ENCODE measurements at places on chromosomes 5 and 9.

- peak; percentile 46 for DNase-seq
These were observed 506.6 kb upstream of the MPDZ start for GRCh38 chr9:13786131-13786530.

DNA sequence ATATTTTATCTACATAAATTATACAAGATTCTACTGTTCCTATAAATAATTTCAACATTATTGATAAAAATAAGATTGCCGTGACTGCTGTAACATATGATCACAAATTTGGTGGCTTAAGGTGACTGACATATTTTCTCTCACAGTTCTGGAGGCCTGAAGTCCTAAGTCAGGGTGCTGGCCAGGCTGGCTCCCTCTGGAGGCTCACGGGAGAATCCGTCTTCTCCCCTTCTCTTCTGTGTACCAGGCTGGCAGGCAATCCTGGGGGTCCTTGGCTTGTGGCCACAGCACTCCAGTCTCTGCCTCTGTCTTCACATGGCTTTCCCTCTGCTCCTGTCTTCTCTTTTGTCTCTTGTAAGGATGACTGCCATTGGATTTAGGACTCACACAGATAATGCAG lies 31.7 kb upstream of the IRX2 start:
- DNase-seq = no peak

DNA sequence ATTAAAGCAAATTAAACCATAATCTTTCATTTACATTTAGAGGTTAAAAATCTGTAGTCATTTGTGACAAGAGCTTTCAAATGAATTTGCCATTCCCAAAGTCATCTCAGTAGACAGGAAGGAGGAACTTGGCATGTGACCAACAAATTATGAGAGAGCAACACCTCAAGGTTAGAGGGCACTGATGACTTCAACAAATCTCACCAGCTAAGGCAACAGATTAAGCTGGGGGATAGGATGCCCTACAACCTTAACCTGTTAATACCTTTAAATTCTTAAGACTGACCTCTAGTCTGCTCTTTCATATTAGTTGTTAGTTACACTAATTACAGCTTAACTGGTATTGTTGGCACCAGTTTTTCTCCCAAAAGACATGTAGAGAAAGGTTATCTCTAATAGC lies 18.4 kb downstream of the POU5F2 start:
- peak; percentile 21 for DNase-seq

GRCh38 chr9:112028242-112029221 lies 131.9 kb downstream of the UGCG start:
- DNase-seq = no peak

GRCh38 chr9:136804509-136805206 lies 3.1 kb upstream of the RABL6 start:
- no peak for DNase-seq

- no peak for DNase-seq
These were observed 38.4 kb downstream of the ZSWIM6 start for GRCh38 chr5:61370506-61370905.

- no peak for DNase-seq
These were observed 35.5 kb upstream of the KCNMB1 start for GRCh38 chr5:170424629-170425028.

DNA sequence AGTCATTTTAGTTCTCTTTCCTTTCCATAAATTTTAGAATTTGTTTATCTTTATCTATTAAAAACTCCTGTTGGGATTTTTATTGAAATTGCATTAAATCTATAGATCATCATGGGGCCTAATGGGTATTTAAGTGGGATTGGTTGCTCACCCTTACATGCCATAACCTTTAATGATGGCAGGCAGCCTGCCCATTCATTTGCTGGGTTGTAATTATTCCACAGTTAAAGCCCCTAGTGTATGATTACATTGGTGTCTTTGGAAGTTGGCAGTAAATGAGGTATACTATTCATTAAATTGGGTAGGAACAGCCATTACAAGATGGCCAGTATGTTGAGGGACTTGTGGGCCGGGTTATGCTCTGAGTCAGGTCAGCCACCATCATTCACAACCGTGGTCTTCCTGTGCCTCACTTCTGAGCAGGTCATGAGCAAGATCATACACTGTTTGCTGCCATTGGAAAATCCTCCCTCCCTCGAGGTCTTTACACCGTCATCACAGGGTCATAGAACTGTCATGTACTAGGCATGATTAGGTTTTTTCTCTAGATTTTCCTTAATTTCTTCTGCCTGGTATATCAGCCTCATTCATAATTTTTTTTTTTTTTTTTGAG lies 59.5 kb downstream of the CYSTM1 start:
- DNase-seq = no peak

DNA sequence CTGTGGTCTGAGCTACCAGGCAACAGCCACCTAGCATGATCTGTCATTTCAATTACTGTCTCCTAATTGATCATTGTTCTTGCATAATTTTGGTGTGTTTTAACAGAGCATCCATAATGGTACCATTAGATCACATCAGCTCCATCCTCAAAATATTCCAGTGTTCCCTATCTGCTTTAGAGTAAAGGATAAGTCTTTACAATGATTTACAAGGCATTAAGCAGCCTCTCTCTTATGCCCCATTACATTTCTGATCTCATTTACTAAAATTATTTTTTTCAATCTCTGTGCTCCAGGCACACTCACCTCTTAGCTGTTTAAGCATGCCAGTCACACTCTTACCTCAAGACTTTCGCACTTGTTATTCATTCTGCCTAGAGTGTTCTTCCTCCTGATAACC lies 389.9 kb upstream of the PTPRD start:
- DNase-seq = no peak

DNA sequence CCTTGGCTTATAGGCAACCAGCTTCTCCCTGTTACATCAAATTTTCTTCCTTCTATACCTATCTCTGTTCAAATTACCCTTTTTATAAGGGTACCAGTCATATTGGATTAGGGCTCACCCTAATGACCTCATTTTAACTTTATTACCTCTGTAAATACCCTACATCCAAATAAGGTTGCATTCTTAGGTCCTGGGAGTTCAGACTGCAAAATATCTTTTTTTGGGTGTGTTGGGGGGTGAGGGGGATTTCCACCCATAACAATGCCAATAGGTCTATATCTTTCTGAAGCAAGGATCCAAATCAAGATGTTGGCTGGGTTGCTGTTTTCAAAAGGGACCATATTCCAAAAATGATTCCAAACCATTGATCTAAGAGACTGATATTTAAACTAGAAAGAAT lies 141.7 kb downstream of the XRCC4 start:
- no peak for DNase-seq

DNA sequence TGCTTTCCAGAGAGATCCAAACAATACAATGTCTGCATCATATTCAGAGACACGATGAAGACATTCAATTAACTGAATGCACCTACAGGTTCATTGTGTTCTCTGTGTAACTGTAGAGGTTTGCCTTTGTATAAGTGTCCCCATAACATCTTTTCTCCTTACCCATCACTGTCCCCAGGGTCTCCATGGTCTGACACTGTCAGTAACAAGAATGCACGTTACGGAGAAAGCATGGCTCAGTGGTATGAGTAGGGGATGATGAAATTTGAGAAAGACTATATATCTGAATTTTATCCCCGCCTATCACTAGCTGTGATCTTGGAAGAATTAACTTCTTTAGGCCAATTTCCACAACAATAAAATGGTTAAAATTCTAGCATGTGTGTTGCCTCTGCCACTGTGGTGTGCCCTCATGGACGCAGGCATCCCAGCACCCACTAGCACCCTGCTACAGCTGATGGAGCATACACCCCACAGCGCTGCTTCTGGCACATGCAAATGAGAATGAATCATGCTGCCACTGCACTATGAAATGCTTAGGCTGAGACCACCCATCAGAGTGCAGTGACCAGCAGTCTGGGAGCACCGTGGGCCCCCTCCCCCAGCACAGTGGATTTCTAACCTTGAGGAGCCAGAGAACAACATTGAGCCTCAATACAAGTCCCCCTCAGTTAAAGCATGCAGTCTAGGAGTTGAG lies 54.3 kb downstream of the RGMB start:
- DNase-seq = no peak

DNA sequence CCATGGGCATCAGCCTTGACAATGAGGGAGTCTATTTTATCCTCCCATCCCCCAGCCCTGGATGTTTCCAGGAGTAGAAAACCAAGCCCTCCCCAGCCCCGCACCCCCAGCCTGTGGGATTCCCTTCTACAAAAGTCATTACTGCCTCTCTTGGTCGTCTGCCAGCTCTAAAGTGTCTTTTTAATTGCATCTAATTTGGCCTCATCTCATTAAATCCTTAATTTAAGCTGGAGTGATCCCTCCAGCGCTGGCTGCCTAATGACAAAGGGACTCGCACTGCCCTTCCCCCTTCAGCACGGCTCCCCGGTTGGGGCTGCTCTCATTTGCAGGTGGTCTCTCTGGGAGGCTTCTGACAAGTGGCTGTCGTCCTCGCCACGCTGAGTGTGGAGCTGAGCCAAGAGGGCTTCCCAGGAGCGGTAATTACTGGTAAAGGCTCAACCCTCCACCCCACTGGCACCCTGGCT lies 107.9 kb upstream of the ALDH1B1 start:
- no peak for DNase-seq

Data from choroid plexus epithelial cell (primary cell).